ENCODE measurements at places on chromosomes 13 and 19.

DNA sequence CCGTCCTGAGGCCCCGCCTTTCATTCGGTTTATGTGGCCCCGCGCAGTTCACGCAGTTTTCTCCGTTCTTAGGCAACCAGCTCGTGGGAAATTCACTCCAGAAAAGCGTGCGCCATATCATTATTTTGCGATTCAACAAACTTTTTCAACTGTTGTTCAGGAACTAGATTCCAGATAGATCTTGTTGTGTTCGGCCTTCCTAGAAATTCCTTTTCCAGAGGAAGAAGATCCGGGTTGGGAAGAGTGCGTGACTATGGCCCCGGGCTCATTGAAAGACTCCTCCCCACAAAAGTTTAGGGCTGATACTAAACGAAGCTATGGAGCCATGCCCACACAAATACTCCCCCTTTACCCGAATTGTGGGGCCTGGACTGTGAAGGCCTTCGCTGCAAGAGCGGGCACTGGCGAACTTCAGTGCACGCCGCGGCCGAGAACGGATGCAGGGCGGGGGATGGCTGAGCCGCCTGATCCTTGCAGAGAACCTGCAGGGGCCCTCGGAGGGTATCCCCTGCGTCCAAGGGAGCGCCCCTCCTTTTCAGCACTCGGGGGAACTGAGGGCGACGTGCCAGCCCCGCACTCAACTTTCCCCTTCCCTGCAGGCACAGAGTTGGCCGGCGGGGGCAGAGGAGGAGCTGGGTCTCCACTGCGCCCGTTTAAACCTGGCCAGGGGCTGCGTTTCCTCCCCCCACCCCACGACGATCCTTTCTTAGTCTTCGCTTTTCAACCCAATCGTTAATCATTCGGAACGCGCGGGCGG is 904 bp upstream of the SOX1 start:
- no peak for DNase-seq

DNA sequence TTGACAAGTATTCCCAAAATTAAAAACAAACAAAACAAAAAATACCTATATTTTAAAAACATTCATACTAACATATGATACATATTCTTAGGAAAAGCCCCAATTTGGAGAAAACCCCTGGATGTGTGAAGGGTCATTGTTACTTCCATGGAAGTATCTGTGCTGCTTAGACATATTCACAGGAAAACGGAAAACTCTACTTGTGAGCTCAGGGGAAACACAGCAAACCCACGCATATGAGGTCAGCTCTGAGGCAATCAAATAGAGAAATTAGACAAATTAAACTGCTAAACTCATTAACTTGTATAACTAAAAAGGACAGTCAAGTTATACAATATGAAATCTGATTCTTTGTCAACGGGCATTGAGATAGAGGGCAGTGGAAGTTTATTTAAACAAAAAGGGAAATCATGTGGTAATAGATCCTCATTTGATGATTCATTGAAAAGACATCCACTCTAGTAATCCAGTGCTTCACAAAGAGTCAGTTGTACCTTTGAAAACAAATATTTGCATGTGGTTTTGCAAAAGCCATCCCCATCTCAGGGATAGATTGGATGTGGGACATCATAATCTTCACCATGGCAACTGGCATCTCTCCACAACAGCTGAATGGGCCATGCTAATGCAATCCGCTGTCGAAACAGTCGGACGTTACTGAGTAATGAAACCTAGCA is 423.4 kb downstream of the ITGBL1 start:
- DNase-seq = no peak

- peak; percentile 43 for DNase-seq
Measured at GRCh38 chr13:66887088-66887487, 343.0 kb downstream of the PCDH9 start.

- no peak for DNase-seq
Measured at GRCh38 chr13:45873491-45874325, 22.2 kb upstream of the SIAH3 start.

Measured in midbrain (tissue), 1 donor.